Activated CD4-positive, alpha-beta T cell treated with anti-CD3 and anti-CD28 coated beads, Interleukin-2, amount 10 ng/mL, durations not matched to agents 7 days and 5 days (primary cell): ENCODE measurements at places on chromosomes 13 and 19. TPM values are rescaled to one million over a fixed set of nuclear protein-coding genes. Genes with fewer than 3 reads are reported as not detected.

- H3K27ac ChIP-seq, result no peak overlapping the region
- no peaks in the 10 kb centered on the region for H3K36me3 ChIP-seq
These were observed 35.7 kb downstream of the DZIP1 start for GRCh38 chr13:95608640-95609323.

DNA sequence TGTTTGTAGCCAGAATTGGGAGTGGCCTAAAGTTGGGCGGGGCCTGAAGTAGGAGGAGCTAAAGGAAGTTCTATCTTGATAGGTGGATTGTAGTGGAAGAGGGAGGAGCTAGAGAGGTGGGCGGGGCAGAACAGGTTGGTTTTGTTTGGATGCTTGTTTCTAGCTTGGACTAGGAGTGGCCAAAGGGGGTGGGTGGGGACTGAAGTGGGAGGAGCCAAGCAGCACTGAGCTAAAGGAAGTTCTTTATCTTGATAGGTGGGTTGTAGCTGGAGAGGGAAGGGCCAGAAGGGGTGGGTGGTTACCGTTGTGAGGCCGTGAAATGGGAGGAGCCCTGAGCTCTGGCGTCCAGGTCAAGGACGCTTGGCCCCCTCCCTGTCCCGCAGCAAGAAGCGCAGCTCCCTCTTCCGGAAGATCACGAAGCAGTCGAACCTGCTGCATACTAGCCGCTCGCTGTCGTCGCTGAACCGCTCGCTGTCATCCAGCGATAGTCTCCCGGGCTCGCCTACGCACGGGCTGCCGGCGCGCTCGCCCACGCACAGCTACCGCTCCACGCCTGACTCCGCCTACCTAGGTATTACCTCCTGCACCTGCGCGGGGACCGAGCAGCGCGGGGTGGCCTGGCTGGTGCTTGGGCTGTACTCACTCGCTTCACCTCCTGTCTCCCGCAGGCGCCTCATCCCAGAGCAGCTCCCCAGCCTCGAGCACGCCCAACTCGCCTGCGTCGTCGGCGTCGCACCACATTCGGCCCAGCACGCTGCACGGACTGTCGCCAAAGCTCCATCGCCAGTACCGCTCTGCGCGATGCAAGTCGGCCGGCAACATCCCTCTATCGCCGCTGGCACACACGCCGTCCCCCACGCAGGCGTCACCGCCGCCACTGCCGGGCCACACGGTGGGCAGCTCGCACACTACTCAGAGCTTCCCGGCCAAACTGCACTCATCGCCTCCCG, 8.0 kb downstream of the DNASE2 start:
- H3K27ac ChIP-seq, result peak overlapping the region; percentile 10
- peaks cover 8% of the 10 kb centered on the region for H3K4me1 ChIP-seq
- H3K36me3 ChIP-seq, result peaks cover 32% of the 10 kb centered on the region
- peak overlapping the region; percentile 44 for H3K4me3 ChIP-seq
- H3K27me3 ChIP-seq, result no peaks in the 10 kb centered on the region

DNA sequence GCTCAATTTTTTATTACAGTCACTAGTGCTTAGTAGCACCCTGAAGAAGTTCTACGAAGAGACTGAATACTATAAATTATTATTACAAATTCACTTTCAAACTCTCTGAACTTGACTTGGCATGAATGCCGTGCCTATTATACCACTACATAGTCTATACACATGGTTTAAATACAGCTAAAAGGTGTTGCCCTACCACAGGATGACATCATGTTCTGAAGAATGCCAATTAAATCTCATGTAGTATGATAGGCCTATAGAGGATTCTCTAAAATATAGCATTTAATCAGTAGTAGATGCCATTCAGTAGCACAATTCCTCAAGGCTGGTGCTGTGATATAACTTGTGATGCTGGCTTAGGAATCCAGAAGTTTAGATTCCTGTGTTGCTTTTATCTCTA, 16.7 kb upstream of the POSTN start:
- DNase-seq, result no peak
- no peak overlapping the region for H3K27ac ChIP-seq
- H3K27me3 ChIP-seq, result no peaks in the 10 kb centered on the region
- no peak overlapping the region for H3K4me3 ChIP-seq
- no peaks in the 10 kb centered on the region for H3K36me3 ChIP-seq

DNA sequence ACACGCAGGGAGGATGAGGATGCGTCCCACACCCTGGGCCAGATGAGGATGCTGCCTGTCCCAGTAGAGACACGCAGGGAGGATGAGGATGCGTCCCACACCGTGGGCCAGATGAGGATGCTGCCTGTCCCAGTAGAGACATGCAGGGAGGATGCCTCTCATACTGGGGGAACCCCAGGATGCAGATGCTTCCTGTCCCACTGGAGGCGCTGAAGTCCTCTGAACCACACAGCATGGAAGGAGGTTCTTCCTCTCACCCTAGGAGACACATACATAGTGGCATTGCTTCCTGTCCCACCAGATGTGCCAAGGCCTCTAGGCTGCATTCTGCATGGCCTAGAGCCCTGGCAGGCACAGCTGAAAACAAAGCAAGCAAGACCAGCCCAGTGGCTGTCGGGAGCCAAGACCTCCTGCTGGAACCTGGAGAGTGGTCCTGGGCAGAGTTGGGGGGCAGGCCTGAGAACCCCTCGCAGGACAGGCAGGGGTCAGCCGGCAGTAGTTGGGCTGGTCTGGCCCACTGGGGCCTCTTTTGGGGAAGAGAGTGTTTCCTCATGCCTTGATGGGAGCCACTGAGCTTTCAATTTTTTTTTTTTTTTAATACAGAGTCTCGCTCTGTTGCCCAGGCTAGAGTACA, 4.3 kb downstream of the HPN start:
- no peak overlapping the region for H3K27ac ChIP-seq
- H3K36me3 ChIP-seq, result no peaks in the 10 kb centered on the region
- H3K27me3 ChIP-seq, result no peaks in the 10 kb centered on the region
- peaks cover 20% of the 10 kb centered on the region for H3K4me1 ChIP-seq
- H3K4me3 ChIP-seq, result no peak overlapping the region

DNA sequence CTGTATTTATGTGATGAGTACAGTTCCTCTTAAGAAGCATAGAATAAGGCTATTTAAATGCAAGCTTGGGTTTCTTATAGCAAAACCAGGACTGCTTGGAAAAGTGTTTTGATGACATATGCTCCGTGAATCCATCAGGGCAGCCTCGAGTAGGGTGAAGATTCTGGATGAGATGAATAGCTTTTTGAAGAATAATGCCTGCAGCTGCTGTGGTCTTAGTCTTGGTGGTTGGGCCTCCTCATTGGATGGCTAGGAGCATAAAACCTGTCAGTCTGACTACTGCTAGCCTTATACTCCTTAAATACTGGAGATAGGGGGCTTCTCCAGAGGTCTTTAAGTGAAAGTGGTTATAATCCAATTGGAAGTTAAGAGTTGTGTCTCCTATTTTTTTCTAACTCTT, 704.3 kb downstream of the FGF9 start:
- no peak overlapping the region for H3K4me3 ChIP-seq
- DNase-seq, result no peak
- no peaks in the 10 kb centered on the region for H3K27me3 ChIP-seq
- H3K27ac ChIP-seq, result no peak overlapping the region
- no peaks in the 10 kb centered on the region for H3K4me1 ChIP-seq
- H3K36me3 ChIP-seq, result no peaks in the 10 kb centered on the region

- H3K4me3 ChIP-seq, result no peak overlapping the region
- H3K27ac ChIP-seq, result no peak overlapping the region
- no peaks in the 10 kb centered on the region for H3K4me1 ChIP-seq
- H3K27me3 ChIP-seq, result no peaks in the 10 kb centered on the region
- no peaks in the 10 kb centered on the region for H3K36me3 ChIP-seq
- no peak for DNase-seq
These were observed 1525.6 kb upstream of the PRR20A start for GRCh38 chr13:55615081-55615480.

DNA sequence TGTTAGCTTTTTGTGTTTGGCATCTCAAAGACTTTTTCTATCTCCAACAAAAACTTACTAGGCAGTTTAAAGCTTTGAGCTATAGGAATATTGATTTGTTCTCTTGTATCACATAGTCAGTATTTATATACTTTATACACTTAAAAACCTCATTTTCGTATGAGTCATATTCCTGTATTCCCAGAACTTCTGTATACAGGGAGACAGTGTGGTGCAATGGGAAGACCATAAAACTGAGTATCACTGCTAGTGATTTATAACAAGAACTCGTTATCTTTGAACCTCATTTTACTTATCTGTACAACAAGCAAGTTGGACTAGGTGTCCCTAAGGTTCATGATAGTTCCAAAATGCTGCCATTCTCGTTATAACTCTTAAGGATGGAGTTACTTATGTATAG, 6.3 kb downstream of the GPR180 start:
- peaks cover 28% of the 10 kb centered on the region for H3K36me3 ChIP-seq
- no peak overlapping the region for H3K4me3 ChIP-seq
- H3K4me1 ChIP-seq, result peaks cover 29% of the 10 kb centered on the region
- no peak overlapping the region for H3K27ac ChIP-seq
- no peaks in the 10 kb centered on the region for H3K27me3 ChIP-seq
- no peak for DNase-seq

DNA sequence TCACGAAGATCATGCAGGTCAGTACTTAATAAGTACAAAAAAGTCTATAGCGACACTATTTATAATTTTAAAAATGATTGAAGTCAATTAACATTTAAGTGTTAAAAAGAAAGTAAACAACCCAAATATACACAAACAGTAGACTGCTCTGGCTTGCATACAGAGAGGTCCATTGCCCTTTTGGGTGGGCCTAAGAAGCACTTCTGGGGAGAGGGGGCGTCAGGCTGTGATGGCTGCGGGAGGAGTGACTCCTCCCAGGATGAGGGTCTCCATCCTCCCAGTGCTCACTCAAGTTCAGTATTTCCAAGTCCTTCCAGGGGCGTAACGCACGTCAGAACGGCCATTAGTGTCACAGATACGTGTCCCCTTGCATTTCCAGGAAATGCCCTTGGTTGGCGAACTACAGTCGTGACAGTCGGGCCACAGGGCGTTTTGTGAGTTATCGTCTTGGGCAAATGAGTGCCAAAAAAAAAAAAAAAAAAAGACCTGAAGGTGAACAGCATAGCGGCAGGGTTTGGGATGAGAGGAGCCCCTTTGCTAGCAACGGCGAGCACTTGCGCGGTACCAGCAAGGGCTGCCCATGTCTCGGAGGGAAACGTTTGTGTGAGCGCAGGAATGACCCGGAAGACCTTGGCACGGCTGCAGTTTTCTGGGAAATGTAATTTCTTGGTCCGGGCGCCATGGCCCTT, at the start of gene SCGB2B2:
Gene SCGB2B2 (minus strand): TSS at position 463 of the 689 bp plus-strand sequence. CDS start 82,596 bp downstream, outside the sequence.
- H3K27ac ChIP-seq, result peak within 1 kb of the TSS; percentile 97
- H3K36me3 ChIP-seq, result peaks cover 51% of the 10 kb centered on the region
- H3K4me1 ChIP-seq, result peaks cover 29% of the 10 kb centered on the region
- peaks cover 3% of the 10 kb centered on the region for H3K27me3 ChIP-seq
- peak; percentile 72 for DNase-seq
- H3K4me3 ChIP-seq, result peak within 1 kb of the TSS; percentile 84

- peaks cover 45% of the 10 kb centered on the region for H3K36me3 ChIP-seq
- no peak overlapping the region for H3K27ac ChIP-seq
- DNase-seq, result no peak
- no peaks in the 10 kb centered on the region for H3K4me1 ChIP-seq
These were observed 137.8 kb upstream of the MCF2L start for GRCh38 chr13:112831196-112831595.

DNA sequence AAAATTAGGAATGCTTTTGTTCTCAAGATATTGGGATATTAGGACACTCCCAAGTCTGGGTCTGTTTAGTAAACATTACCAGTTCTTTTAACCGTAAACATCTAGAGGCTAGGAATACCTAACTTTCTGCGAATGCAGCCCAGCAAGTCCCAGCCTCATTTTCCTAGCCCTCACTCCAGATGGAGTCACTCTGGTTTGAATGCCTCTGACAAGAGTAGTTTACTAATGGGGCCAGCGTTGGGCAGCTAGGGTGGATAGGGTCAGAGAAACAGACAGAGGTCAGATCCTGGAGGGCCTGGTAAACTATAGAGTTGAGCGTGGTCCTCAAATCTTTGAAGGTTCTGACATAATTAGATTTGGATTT, 53.6 kb downstream of the WDFY2 start:
- H3K27me3 ChIP-seq, result no peaks in the 10 kb centered on the region
- peaks cover 8% of the 10 kb centered on the region for H3K36me3 ChIP-seq
- H3K4me3 ChIP-seq, result no peak overlapping the region

DNA sequence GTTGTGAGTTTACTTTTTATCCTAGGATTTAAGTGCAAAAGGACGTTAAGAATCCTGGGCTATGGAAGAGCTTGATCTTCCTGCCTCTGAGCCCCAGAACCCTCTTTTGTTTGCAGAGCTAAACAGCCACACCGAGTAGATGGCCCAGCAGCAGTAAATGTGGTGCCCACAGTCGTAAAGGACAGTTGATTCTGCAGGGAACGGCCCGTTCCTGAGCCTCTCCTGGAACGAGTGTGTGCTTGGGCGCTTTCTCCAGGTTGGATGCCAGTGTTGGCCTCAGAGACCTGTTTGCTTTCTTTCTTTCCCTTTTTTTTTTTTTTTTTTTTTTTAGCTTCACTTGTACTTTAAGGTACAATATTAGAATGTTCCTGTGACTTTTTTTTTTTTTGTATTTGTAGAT, 41.7 kb downstream of the SPATA13 start:
- peaks cover 32% of the 10 kb centered on the region for H3K4me1 ChIP-seq
- no peak overlapping the region for H3K27ac ChIP-seq
- no peak overlapping the region for H3K4me3 ChIP-seq
- no peaks in the 10 kb centered on the region for H3K36me3 ChIP-seq
- DNase-seq, result no peak
- no peaks in the 10 kb centered on the region for H3K27me3 ChIP-seq

DNA sequence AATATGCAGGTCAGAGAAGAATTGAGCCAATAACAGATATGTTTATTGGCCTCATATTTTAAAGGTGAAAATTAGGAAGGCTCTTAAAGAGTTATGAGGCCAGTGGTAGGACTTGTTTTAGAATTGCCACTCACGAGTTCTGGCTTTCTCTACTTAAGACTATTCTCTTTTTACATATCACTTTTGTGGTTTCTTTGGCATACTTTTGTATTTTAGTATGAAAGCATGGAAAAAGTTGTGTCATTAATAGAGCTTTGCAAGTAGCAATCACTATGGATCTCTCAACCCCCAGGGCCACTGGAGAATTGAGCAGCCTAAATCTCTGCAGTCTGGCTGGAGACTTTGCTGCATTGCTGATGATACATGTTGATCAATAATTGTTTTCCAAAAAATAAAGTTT, 64.6 kb upstream of the SOX21 start:
- H3K36me3 ChIP-seq, result no peaks in the 10 kb centered on the region
- no peak overlapping the region for H3K4me3 ChIP-seq
- H3K4me1 ChIP-seq, result no peaks in the 10 kb centered on the region
- DNase-seq, result no peak
- H3K27ac ChIP-seq, result no peak overlapping the region

CEACAM20 gene
- total RNA-seq, result not detected

BCAM gene
- not detected for total RNA-seq

FGF9 gene
- 0.04 TPM for total RNA-seq

NUP58 gene
- total RNA-seq, result 76.0 TPM

COX6B1 gene
- total RNA-seq, result 474 TPM

ZNF723 gene
- not detected for total RNA-seq

ECSIT gene
- 28.8 TPM for total RNA-seq

ZNF709 gene
- 2.2 TPM for total RNA-seq

LIM2 gene
- total RNA-seq, result not detected

RAX2 gene
- not detected for total RNA-seq

MYO1F gene
- 366 TPM for total RNA-seq

IGFL2 gene
- total RNA-seq, result not detected

FCAR gene
- total RNA-seq, result not detected
